ENCODE measurements at places on chromosomes 16 and 17.

DNA sequence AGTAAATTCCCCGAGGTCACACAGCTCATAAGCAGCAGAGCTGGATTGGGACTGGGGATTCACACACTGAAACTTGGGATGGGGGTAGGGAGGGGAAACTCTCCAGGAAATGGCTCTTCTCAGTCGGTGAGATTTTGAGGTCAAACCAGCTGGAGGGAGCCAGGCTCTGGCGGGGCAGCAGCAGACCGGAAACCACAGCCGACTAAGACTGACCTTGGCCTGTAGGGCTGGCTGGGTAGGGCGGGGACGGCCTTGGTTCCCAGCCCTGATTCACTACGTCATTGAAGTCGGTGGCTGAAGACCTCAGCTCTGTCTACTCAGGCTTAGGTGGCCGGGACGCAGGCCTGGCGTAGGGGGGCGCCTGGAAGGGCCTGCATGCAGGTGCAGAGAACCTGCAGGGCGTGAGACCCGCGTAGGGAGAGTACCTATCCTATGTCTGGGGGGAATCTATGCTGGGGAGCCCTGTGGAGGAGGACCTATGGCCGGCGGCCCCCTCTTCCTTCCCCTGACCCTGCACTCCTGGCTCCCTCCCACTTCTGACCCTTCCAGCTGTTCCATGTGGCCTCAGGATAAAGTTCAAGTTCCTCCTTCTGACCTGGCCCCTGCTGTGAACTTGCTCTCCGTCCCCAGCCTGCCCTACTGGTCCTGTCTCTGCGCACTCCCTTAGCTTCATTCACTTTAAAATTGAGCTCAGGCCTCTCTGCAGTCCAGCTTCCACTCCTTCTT lies 11.9 kb upstream of the SLC4A1 start:
- no peak for DNase-seq

DNA sequence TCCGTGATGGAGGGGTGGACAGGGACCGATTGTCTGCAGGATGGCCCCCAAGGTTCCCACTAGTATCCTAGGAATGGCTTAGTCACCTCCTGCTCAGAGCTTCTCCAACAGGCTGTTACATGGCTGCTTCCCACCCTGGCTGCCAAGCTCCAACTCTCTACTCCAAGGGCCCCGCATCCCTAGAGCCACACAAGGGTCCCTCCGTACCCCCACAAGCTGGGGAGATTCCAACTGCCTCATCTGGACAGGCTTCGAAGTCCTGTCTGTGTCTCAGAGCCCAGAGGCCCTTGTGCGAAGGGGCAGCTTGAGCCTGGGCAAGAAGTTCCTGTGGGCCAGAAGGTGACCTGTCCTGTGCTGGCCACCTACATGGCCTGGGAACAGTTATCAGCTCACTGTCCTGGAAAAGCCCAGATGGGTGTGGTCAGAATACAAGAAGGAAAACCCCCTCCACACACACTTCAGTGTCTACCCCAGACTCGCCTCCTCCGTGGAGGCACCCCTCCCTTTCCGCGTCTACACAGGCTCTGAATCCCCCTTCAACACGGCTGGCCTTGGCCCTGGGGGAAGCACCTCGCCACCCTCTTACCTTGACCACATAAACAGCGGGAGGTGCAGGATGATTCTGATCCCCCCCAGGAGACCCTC lies 586 bp downstream of the MEAK7 start:
- no peak for DNase-seq

DNA sequence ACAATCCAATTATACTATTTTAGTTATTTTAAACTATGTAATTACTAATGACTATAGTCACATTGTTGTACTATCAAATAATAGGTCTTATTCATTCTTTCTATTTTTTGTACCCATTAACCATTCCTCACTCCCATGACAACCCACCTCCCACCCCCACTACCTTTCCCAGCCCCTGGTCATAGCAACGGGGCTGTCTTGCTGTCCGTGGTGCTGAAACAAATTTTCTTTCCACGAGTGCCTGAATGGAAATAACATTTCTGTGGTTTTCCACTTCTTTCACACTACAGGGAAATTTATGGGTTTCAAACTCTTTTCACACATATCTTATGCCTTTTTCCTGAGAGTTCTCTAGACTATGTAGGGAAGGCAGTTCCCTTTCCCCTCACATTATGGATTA lies 326.6 kb downstream of the PHKB start:
- no peak for DNase-seq

DNA sequence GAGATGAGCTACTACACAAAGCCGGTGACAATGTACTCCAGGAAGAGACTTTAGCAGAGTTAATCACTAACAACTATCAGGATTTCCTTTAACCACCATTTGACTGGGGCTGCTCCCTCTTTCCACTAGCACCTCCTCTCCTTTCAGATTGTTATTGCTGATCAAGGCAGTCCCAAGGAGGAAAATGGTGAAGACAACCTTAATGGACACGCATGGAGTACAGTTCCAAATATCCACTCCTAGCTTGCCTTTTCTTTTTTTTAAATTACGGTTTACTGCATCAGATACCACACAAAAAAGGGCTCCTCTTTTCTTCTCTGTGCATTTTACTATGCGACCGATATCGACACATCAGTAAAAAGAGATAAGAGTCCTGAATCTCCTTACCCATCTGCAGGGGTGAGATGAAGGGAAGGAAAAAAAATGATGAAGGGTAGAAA lies 30.9 kb downstream of the FAM222B start:
- no peak for DNase-seq

GRCh38 chr17:59804901-59805465 lies 87.8 kb downstream of the TUBD1 start:
- no peak for DNase-seq

GRCh38 chr16:89300311-89300975 lies 82.9 kb downstream of the ZNF778 start:
- DNase-seq, result no peak

GRCh38 chr17:1019451-1019850 lies 22.5 kb downstream of the TIMM22 start:
- no peak for DNase-seq

- DNase-seq, result no peak
Observed at GRCh38 chr17:75664099-75664549, 2.8 kb downstream of the RECQL5 start.

DNA sequence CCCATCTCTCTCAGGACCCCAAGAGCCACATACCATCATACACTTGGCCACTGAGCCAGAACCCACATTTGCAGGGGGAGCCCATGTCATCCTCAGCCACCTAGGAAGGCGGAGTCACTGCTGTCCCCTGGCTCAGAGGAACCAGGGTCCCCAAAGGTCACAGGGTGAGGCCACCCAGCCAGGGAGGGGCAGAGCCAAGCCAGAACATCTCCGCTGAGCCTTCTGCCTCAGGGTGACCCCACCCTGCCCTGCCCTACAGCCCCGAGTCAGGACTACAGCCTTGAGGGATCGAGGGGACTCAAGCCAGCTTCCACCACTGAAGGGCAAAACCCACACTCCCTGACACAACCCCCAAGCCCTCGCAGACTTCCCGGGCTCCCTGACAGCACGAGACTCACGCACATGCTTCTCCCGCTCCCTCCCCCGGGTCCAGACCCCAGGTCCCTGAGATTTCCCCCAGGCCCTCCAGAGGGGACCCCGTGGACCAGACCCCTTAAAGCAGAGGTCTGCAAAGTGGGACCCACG lies 17.4 kb downstream of the PIEZO1 start:
- no peak for DNase-seq

- no peak for DNase-seq
Observed at GRCh38 chr16:78297066-78297666, 197.7 kb downstream of the WWOX start.

- DNase-seq, result no peak
Observed at GRCh38 chr17:65047941-65048340, 8.6 kb downstream of the GNA13 start.

- no peak for DNase-seq
Observed at GRCh38 chr17:73508057-73508930, 136.0 kb downstream of the SDK2 start.

GRCh38 chr16:26599785-26600104 lies 467.0 kb upstream of the C16orf82 start:
- DNase-seq, result no peak

GRCh38 chr16:11105038-11105903 lies 150.7 kb downstream of the SOCS1 start:
- no peak for DNase-seq

All from activated gamma-delta T cell treated with anti-CD3 and anti-CD28 coated beads, Interleukin-2, amount 50 U/mL, for 16 hours (primary cell).